ENCODE measurements at places on chromosomes 1 and 21.
A peak's percentile ranks its signal among the peaks of the same experiment; 100 is the strongest.

DNA sequence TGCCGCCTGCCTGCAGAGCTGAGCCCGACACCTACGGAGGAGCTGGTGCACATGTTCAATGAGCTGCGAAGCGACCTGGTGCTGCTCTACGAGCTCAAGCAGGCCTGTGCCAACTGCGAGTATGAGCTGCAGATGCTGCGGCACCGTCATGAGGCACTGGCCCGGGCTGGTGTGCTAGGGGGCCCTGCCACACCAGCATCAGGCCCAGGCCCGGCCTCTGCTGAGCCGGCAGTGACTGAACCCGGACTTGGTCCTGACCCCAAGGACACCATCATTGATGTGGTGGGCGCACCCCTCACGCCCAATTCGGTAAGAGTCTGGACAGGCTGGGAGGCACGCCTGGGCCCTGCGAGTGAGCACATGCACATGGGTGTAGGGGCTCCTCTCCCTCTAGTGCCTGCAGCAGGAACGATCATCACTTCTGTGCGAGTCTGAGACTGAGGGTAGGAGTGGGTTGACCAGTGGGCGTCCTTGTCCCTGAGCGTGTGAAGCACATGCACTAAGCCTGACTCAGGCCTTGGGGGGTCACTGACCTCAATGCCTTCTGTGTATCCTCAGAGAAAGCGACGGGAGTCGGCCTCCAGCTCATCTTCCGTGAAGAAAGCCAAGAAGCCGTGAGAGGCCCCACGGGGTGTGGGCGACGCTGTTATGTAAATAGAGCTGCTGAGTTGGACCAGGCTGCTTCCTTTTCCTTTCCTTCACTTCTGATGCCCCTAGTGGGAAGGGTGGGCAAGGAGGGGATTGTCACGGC lies 6.9 kb downstream of the DMAP1 start:
- no peak for DNase-seq

GRCh38 chr1:85460555-85461088 lies 4.3 kb downstream of the DDAH1 start:
- no peak for DNase-seq

GRCh38 chr1:33003657-33004056 lies 33.0 kb downstream of the AK2 start:
- DNase-seq: no peak

- DNase-seq: no peak
Observed at GRCh38 chr1:87220993-87221392, 107.7 kb upstream of the LMO4 start.

GRCh38 chr21:45461369-45461750 lies 56.4 kb downstream of the COL18A1 start:
- peak; percentile 41 for DNase-seq

DNA sequence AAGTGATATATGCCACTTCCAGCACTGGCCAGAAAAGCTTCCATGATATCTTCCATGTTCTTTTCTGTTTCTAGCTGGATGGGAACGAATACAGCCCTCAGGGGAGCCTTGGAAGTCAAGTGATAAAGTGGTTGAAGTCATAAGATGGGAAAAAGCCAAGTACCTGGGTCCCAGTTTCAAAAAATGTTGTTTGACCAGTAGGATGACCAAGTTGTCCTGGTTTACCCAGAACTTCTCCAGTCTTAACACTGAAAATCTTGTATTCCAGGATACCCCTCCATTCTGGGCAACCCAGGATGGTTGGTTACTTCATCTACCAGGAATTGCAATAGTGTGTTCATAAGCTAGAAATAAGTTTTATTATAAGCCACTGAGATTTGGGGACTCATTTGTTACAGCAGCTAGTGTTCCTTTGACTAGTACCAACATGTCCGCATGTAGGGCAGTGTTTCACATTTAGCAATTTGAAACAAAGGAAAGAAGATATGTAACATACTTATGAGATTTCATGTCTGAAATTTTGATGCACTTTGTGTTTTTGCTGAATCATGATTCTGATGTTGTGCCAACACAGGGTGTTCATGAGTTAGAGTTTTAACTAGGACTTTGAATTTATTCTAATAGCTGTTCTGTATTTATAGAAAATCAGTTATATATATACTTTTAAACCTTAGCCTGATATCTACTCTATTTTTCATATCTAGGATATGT lies 139.9 kb downstream of the TPR start:
- no peak for DNase-seq

DNA sequence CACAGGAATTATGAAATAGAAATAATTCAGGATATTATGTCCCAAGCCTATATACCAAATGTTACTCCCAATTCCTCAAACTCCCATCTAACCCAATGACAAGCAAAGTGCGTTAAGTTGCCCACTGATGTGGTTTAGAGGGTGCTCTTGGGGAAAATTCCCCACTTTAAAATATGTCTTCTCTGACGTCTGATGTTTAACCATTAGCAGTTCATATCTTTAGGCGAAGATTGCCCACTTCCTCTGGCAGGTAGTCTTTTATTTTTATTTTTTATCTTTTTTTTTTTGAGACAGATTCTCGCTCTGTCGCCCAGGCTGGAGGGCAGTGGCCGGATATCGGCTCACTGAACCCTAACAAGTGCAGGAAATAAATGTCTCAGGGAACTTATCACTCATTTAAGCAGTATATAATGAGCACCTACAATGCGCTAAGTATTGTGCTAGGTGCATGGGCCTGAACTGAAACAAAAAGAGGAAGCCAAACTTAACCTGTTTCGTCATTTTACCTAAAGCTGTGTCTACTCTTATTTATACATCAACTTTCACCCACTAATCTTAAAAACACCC lies 1.3 kb upstream of the LYST start:
- DNase-seq: no peak

GRCh38 chr1:70202173-70202758 lies 3.1 kb downstream of the LRRC40 start:
- no peak for DNase-seq

Measured in posterior cingulate gyrus (tissue), 11 donors.